ENCODE measurements at places on chromosomes 4 and X. TPM values are rescaled to one million over a fixed set of nuclear protein-coding genes. Genes with fewer than 3 reads are reported as not detected.

Gene SYN1
- under 0.01 TPM for total RNA-seq

Gene CORIN
- 20.3 TPM for total RNA-seq

Gene SLC10A6
- not detected for total RNA-seq

Gene ZCCHC12
- under 0.01 TPM for total RNA-seq

Gene TEX13B
- total RNA-seq, result not detected

Gene TMPRSS11E
- not detected for total RNA-seq

Gene USP26
- total RNA-seq, result not detected

Gene FOXR2
- total RNA-seq, result not detected

Gene USP17L28
- not detected for total RNA-seq

Gene MAGIX
- total RNA-seq, result 0.72 TPM

Gene CENPE
- 14.5 TPM for total RNA-seq

Gene DMD
- 11.8 TPM for total RNA-seq

Gene RBM46
- total RNA-seq, result not detected

Gene EDA
- total RNA-seq, result under 0.01 TPM

Gene AMELX
- not detected for total RNA-seq

Gene SYNPO2
- 1.7 TPM for total RNA-seq

Gene MSMO1
- total RNA-seq, result 40.1 TPM

Gene PPEF2
- total RNA-seq, result not detected

Gene XAGE1A
- not detected for total RNA-seq

Gene TLR6
- total RNA-seq, result 3.9 TPM

Gene DUSP21
- total RNA-seq, result not detected

Gene AWAT2
- total RNA-seq, result under 0.01 TPM

Gene ZNF141
- total RNA-seq, result 4.7 TPM

Gene UGT2A1
- total RNA-seq, result not detected

Gene ASB5
- total RNA-seq, result 0.18 TPM

Gene AADAT
- total RNA-seq, result 4.7 TPM

Gene MTNR1A
- total RNA-seq, result not detected

Gene FRG2
- total RNA-seq, result not detected

Gene NLGN3
- total RNA-seq, result 0.18 TPM

Gene TMEM150C
- 0.36 TPM for total RNA-seq

Gene ADH1C
- not detected for total RNA-seq

Gene CFAP99
- not detected for total RNA-seq

Gene NDST3
- total RNA-seq, result under 0.01 TPM

Gene TMPRSS11F
- not detected for total RNA-seq

Gene MAPK10
- 6.5 TPM for total RNA-seq

Gene KLB
- not detected for total RNA-seq

Gene TLR8
- not detected for total RNA-seq

Gene MAB21L2
- total RNA-seq, result 11.7 TPM

Gene TCEAL3
- total RNA-seq, result 13.1 TPM

Gene ABCB7
- total RNA-seq, result 17.5 TPM

Gene ADAMTS3
- total RNA-seq, result 2.5 TPM

Gene RS1
- total RNA-seq, result not detected

Gene ABCD1
- total RNA-seq, result 4.7 TPM

Gene MOSPD2
- 27.8 TPM for total RNA-seq

Gene ZFP42
- total RNA-seq, result not detected

Gene UGT2B15
- total RNA-seq, result not detected

Gene VSIG1
- not detected for total RNA-seq

Gene P2RY8
- not detected for total RNA-seq

Gene RIPPLY1
- total RNA-seq, result not detected

All from IMR-90 (cell line).